Left cardiac atrium (tissue), 4 donors: ENCODE measurements at places on chromosomes 13 and 19.

DNA sequence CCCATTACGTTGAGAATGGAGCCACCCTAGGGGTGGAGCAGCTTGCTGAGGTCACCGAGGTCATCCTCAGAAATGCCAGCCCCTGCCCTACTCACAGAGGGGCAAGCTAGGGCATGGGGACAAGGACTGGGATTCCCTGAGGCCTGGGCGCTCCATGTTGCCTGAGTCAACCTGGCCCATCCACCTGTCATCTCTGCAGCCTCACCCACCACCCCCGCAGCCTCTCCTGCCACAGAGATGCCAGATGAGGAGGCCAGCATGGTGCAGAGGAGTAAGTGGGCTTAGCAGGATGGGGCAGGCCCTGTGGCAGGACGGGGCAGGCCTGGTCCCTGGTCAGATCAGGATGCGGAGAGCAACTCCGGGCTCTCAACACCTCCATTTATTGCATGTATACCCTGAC is 9.5 kb downstream of the NKPD1 start:
- no peak for DNase-seq

- no peak for DNase-seq
These were observed 178.8 kb upstream of the KL start for GRCh38 chr13:32837307-32837972.

DNA sequence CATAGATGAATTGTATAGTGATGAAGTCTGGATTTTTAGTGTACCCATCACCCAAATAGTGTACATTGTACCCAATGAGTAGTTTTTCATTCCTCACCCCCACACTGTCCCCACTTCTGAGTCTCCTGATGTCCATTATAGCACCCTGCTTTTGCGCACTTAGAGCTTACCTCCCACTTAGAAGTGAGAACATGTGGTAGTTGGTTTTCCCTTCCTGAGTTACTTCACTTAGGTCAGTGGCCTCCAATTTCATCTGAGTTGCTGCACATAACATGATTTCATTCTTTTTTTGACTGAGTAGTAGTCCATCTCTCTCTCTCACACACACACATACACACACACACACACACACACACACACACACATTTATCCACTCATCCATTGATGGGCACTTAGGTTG is 43.2 kb upstream of the ALOX5AP start:
- no peak for DNase-seq

DNA sequence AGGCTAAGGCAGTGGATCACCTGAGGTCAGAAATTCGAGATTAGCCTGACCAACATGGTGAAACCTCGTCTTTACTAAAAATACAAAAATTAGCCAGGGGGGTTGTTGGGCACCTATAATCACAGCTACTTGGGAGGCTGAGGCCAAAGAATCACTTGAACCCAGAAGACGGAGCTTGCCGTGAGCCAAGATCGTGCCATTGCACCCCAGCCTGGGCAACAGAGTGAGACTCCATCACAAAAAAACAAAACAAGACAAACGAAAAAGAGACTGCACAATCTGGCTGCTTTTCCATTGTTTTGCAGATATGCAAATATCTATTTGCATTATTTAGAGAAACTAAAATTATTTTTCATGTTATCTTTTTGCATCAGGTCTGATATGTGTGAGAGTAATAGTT is 83.6 kb downstream of the ZNF486 start:
- DNase-seq = no peak

DNA sequence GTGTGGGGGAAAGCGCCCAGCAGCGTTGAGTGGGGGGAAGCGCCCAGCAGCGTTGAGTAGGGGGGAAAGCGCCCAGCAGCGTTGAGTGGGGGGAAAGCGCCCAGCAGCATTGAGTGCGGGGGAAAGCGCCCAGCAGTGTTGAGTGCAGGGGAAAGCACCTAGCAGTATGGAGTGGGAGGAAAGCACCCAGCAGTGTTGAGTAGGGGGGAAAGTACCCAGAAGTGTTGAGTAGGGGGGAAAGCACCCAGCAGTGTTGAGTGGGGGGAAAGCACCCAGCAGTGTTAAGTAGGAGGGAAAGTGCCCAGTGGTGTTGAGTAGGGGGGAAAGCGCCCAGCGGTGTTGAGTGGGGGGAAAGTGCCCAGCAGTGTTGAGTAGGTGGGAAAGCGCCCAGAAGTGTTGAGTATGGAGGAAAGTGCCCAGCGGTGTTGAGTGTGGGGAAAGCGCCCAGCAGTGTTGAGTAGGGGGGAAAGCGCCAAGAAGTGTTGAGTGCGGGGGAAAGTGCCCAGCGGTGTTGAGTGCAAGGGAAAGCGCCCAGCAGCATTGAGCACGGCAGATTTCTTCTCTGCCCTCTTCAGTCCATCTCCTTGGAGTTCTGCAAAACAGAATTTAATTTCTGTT is 138.4 kb downstream of the ATP11A start:
- DNase-seq = no peak

DNA sequence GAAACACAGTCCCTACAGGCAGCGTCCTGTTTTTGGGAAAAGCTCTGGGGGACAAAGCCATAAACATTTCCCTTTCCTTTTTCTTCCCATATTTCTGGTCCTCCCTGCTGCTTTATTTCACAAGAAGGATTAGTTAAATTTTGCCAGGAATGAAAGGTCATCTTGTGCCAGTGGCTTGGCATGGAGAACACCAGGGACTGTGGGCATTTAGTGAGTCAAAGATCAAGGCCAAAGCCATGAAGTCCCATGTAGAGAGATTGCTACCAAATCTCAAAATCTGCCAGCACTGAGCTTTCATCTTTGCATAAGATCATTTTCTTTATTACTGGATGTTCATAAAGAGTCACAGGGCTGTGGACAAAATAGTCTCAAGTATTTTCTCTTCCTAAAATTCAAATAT is 29.1 kb upstream of the SLC46A3 start:
- DNase-seq = no peak

DNA sequence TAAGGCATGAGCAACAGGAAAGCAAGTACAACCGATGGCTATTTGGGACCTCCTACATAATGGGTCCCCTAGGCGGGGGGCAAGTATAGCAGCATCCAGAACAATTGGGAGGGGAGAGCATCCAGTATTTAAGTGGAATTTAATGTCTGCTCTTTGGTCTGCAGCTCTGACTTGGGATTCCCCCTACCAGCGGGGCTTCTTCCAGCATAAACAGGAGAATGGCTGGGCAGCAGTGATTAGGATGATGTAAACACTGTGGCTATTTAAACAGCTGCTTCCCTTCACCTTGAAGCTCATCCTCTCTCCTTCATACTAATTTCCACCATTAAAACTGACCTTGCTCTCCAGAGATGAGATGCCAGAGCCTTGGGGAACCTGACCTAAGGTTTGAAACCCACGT is 73.9 kb upstream of the OXGR1 start:
- no peak for DNase-seq

DNA sequence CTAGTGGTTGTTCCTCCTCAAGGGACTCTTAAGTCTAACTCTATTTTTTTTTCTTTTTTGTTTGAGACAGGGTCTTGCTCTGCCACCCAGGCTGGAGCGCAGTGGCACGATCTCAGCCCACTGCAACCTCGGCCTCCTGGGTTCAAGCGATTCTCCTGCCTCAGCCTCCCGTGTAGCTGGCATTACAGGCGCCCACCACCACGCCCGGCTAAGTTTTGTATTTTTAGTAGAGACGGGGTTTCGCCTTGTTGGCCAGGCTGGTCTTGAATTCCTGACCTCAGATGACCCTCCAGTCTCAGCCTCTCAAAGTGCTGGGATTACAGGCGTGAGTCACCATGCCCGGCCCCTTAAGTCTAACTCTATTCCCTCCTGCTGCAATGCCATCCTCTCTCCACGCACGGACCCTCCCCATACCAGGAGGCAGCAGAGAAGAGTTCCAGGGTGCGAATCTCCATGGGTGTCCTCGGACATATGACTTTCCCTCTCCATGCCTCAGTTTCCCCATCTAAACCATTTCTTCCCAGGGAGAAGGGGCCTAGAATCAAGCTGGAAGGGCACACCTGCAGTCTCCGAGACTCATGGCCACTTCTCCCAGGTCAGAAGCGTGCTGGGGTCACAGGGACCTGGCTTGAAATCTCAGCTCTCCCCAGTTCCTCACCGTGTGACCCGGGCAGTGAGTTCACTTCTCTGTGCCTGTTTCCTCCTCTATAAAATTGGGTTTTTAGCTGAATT is 6.0 kb upstream of the BCL3 start:
- DNase-seq = peak; percentile 67

- no peak for DNase-seq
These were observed 15.9 kb downstream of the MLLT1 start for GRCh38 chr19:6263735-6264444.

GRCh38 chr13:106905380-106906162 is 337.6 kb upstream of the ARGLU1 start:
- DNase-seq = no peak

- no peak for DNase-seq
These were observed 8.6 kb downstream of the RPS9 start for GRCh38 chr19:54209058-54209810.

DNA sequence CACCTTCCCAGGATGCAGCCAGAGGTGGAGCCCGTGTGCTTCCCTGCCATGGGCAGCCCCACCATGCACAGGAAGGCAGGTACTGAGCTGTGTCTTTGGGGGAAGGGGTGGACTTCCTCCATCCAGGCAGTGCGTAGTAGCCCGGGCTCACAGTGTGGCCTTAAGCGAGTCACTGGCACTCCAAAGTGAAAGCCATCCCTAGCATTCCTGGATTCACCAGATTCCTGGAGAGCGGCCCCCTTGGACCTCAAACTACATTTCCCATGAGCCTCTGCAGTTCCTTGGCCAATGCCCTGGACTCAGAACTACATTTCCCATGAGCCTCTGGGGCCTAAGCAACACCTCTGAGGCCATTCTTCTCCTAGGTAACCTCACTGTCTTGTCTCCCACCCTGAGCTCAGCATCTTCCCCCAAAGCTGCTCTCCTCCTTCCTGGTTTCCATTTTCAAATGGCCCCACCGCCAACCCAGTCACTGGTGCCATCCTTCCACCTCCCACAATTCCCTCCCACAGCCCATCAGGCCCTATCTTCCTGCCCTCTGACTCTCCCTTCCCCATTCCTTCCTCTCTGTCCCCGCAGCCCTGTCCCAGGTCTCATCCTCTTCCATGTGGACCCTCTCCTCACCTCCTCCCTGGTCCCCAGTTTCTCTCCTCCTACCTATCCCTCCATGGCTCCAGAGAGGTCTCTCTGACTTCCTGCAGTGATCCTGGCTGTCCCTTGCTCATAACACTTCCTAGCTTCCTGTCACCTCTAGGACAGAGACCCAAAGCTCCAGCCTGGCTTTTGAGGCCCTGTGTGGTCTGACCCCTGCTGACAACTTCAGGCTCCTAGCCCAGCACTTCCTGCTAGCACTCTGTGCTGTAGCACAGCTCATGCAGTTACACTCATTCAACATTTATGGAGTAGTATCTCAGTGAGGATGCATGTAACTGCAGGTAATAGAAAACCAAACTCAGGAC is at the start of gene C19orf81:
TSS of gene C19orf81 (plus strand) at position 13 of the 959 bp plus-strand sequence. CDS start at position 13, 0 bp downstream.
- DNase-seq = no peak

DNA sequence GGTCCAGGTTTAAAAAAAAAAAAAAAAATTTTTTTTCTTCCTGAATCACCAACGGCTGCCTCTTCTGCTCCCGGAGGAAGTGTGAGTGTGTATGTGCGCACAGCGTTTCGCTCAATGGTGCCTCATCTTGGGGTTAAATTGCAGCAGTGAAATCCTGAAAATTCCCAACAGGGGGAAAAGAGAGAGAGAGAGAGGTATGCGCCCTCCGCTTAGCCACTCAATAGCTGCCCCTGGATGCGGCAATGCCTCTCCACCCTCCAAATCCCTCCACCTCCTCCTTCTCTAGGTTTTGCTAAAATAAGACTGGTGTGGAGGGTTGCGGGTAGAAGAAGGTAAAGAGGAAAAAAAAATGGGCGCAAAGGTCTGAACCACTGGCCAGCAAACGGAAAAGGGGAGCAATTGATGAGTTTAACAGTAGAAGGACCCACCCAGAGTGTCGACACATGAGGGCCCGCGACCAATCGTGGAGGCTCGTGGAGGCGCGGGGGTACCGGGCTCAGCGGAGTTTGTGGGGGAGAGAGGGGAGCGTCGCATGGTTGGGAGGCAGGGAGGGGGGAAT is 853 bp upstream of the CACNA1A start:
- DNase-seq = no peak

- DNase-seq = no peak
These were observed 963 bp downstream of the VPS36 start for GRCh38 chr13:52449331-52450011.

GRCh38 chr19:11100049-11100448 is 10.8 kb downstream of the LDLR start:
- DNase-seq = no peak

- DNase-seq = no peak
These were observed 778 bp downstream of the ZNF230 start for GRCh38 chr19:44003461-44004009.

DNA sequence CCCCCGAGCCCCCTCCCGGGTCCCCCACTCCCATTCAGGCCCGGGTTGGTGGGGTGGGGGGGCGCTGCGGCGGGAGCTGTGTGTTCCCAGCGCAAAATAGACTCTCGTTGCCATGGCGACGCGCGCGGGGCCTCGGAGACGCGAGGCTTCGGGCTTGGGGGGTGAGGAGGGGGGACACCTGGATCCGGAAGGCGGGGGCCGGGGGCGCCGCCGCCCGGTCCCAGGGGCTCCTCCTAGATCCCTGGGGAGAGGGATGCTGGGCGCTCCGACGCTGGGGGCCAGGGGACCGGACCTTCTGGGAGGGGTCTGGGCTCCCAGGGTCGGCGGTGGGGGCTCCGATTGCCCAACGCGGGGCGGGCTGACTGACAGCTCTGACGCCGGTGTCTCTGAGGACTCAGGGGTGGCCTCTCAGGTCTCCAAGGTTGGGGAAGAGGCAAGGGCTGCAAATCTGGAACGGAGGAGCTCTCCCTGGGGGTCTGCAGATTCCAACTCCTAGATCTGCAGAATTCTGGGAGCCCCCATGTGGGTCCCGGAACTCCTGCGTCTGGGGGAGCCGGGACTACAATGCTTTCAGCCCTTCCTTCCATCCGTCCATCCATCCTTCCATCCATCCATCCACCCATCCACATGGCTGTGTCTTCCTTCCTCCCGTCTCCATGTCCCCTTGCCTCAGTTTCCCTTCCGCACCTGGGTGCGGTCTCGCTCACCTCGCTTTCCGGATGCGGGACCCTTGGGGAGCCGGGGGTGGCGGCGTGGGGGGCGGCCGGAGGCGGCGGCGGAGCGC is 9.1 kb upstream of the SHISA7 start:
- DNase-seq = no peak

DNA sequence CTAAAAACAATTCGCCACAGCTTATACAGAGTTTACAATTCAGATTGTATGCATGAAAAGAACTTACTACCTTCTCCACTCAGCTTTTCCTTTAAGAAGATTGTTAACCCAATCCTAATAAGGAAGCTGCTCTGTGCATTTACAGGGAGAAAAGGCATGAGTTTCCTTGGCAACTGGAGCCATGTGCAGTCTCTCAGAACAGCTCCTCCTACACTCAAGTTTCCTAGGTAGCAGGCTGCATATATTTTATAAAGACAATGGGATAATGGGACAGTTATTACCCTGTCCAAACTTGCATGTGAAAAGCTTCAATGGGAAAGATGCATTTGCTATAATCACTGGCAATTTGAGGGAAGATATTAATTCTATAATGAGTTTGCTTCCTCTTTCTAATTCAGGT is 125.5 kb upstream of the TRPC4 start:
- no peak for DNase-seq
